ENCODE measurements at places on chromosomes 16 and 17.

DNA sequence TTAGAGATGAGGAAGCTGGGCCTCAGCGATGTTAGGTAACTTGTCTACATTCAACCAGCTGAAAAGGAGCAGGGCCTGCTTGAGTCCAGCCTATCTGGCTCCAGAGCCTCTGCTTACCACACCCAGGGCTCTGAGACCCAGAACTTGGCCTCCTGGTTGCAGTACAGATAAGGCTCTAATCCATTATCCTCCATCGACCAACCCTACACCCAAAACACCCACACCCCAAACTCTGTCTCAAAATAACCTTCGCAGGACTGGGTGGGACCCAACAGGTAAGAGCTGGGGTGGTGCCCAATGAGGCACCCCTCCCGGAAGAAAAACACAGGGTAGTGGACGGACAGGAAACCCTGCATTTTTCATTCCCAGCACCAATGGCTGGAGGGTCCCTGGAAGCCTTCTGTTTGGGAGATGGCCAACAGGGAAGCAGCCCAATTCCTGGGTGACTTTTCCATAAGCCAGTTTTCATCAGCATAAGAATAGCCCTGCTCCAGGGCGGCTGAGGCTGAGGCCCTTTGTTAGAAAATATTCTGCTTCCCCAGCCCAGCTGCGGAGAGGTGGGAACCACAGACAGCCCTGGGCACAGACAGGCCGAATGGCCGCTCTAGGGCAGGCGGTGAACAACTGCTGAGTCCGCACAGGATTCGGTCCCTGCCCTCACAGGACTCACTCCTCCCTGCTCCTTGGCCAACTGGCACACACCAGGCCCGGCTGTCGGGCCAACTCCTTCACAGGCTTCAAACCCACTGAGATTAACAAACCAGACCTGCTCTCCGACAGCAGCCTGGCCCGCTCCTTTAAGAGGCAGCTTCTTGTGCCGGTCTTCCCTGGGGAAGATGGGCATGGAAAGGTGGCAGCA, 9.8 kb downstream of the SMIM5 start:
- DNase-seq: no peak

- no peak for DNase-seq
Observed at GRCh38 chr17:78366109-78366848, 6.4 kb upstream of the SOCS3 start.

GRCh38 chr17:19613979-19614378, 34.6 kb upstream of the ALDH3A2 start:
- no peak for DNase-seq

DNA sequence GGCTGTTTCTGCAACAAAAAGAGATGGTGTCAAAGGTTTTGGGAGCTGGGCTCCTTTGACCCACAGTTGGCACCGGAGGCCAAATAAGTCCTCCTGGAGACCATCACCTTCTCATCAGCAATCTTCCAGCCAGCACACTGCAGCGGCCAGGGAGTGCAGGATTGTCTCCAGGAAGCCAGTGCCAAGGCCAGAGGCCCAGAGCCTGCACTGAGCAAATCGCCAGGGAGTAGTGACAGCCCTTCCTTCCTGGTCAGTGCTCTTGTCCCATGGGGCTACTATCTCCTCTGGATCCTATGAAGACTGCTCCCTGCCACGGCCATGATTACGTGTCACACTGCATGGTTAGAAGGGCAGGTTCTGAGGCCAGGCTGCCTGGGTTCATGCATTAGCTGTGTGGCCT, 134.3 kb upstream of the CRHR1 start:
- no peak for DNase-seq

GRCh38 chr17:78732354-78732753, 49.7 kb downstream of the CYTH1 start:
- DNase-seq: no peak

DNA sequence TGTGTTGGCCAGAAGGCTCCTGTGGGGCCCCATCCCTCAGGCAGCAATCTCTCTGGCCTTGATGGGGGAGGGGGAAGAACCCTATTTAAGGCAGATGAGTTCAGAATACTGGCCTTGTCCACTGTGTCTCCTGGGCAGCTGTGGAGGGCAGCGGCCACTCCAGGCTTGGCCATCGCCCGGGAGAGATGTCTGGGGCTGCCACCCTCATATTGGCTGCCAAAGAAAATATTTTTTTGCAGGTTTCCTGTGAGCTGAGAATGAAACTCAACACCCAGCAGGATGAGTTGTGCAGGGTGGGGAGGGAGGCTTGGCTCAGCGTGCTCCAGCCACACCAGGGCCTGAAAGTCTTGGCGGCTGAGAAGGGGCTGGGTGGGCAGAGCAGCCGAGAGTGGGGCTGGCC, 14.4 kb upstream of the TIMP2 start:
- DNase-seq: no peak

GRCh38 chr17:72967277-72967970, 125.1 kb downstream of the SLC39A11 start:
- DNase-seq: no peak

DNA sequence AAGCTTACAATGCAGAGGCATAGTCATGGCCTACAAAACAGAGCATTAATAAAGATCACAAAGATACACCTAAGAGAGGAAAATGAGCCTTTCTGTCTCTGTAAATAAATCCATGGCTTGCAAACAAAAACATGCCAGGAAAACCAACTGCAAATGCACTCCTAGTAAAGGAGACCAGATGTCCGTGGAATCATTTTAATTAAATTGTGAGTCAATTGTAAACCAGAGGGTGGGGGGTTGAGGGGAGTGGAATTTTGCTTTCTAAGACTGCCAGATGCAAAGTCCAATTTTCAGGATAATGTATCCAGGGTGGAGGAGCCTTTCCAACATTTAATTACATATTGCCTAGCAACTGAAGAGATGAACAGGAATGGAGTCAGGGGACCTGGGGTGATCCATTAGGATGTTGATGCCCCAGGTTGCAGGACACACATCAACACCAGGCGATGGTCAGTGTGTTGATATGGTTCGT, 390.3 kb upstream of the CCL2 start:
- no peak for DNase-seq

- DNase-seq: peak; percentile 55
Observed at GRCh38 chr17:81460856-81461460, 51.6 kb downstream of the ACTG1 start.

DNA sequence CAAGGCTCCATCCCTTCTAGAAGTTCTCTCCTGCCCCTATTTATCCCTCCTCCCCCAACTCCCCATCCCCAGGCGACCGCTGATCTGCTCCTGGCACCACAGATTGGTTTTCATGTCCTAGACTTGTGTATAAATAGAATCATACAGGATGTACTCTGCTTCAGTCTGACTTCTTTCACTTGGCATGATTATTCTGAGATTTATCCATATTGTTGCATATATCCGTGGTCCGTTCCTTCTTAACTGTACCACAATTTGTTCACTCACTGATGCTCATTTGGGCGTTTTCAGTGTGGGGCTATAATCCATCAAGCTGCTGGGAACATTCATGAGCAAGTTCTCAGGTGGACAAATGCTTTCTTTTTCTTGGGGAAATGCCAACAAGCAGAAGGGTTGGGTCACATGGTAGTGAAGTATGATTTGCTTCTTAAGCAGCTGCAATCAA, 23.9 kb downstream of the PITPNM3 start:
- DNase-seq: no peak

Data from inflammatory macrophage treated with lipopolysaccharide for 1 hour (primary cell).